ENCODE measurements at places on chromosomes 1 and 21.

GRCh38 chr1:30760596-30761324 is 3.2 kb upstream of the LAPTM5 start:
- DNase-seq = no peak

GRCh38 chr1:92307980-92308379 is 9.1 kb downstream of the RPAP2 start:
- DNase-seq = no peak

GRCh38 chr21:46171585-46171984 is 12.7 kb downstream of the SPATC1L start:
- DNase-seq = no peak

- DNase-seq = no peak
Observed at GRCh38 chr1:83741348-83741747, 257.6 kb downstream of the TTLL7 start.

GRCh38 chr21:41656946-41657525 is 109.8 kb downstream of the RIPK4 start:
- no peak for DNase-seq

GRCh38 chr21:37101384-37101783 is 28.3 kb downstream of the TTC3 start:
- no peak for DNase-seq

- DNase-seq = no peak
Observed at GRCh38 chr1:197838836-197839235, 63.6 kb upstream of the DENND1B start.

All from stimulated activated CD4-positive, alpha-beta T cell treated with anti-CD3 and anti-CD28 coated beads, Interleukin-12 subunit alpha, Interleukin-12 subunit beta, amount 100 ng/mL, for 48 hours (primary cell).